RPMI8226 (cell line): ENCODE measurements at places on chromosomes 1 and 21.
A peak's percentile ranks its signal among the peaks of the same experiment; 100 is the strongest.

- no peak for DNase-seq
Measured at GRCh38 chr1:235943581-235944114, 76.9 kb upstream of the LYST start.

GRCh38 chr1:78104322-78104721, 58.6 kb downstream of the GIPC2 start:
- DNase-seq = no peak

DNA sequence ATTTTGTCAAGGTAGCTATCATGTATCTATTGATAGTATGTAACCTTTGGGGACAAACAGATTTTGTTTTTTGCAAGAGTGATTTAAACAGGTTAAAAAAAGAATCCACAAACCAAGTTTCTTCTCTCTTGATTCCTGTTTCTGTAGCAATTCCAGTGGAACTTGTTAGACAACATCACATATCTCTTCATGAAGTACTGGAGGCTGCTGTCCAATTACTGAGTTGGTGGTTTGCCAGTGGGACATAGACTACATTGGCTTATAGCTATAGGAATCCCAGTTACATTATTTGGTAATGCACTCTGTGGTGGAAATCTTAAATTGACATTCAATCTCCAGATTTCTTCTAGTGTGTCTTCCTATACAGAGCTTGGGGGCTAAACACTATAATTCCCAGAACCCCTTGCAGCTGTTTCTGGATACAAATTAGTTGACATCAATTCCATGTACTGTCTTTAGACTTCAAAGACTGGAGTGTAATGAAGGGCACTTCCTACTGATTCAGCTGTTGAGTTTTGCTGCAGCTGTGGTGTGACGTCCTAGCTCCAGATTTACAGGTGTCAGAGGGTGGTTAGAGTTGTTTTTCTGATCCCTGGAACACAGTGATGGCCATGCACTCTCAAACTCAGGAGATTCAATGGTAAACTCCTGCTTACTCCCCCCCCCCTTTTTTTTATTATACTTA, 29.4 kb upstream of the GCLM start:
- no peak for DNase-seq

DNA sequence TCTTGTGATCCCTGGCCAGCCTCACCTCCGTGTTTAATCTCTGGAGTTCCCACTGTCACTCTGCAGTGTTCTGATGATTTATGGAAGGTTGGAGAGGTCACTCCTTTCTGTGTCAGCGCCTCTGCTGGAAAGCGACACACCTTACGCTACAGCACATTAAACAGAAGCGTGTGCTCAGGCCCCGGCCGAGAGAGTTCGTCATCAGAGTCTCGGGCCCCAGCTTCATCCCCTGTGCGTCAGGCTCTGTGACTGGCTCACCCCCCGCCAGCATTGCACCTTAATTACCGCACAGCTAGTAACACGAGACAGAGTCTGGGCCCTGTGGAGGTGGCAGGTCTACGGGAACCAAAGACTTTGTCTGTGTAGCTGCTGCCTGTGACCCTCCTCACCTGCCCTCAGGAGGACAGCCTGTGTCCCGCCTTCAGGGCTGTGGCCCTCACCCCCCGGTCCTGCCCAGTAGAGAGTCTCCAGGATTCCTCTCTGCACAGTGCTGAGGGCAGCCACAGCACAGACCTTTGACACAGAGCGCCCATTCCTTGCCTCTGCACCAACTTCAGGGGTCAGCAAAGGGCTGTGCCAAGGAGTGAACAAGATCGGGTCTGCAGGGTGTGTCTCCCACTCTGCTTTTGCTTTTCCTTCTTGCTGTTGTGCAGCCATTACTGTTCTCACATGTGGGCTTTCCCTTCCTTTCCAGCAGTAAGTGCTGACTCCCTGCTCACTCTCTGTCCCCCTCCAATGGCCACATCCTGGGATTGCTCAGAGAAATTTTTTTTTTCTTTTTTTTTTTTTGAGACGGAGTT, 157.6 kb downstream of the PGBD5 start:
- DNase-seq = peak; percentile 30

- no peak for DNase-seq
Measured at GRCh38 chr21:25425156-25425555, 182.1 kb downstream of the MRPL39 start.
